Suprapubic skin (tissue), 4 donors: ENCODE measurements at places on chromosomes 6 and 20. TPM values are rescaled to one million over a fixed set of nuclear protein-coding genes. Genes with fewer than 3 reads are reported as not detected.

DNA sequence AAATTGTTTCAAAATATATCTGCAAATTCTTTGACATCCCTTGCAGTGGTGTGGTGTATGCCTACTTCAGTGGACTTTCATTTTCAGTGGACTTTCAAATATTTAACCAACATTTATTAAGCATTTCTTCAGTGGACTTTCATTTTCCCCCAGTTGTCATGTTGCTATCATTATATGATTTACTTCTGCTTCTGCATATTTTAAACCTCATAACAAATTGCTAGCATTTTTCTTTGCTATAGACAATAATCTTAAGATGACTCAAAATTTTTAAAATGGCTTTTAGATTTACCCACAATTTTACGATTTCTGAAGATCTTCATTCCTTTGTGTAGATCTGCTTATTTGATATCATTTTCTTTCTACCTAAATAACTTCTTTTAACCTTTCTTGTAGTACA is 592.7 kb upstream of the SLC35B3 start:
- DNase-seq = no peak

- DNase-seq = no peak
These were observed 6.0 kb downstream of the TMEM30A start for GRCh38 chr6:75278474-75279077.

Gene GPLD1
- 37.2 TPM for total RNA-seq

GRCh38 chr20:25573288-25574251 is 11.8 kb downstream of the NINL start:
- DNase-seq = no peak

- DNase-seq = no peak
These were observed 526.1 kb downstream of the CDH26 start for GRCh38 chr20:60484316-60484715.

Gene CST3
- 401 TPM for total RNA-seq

GRCh38 chr6:901696-902460 is 208.9 kb upstream of the EXOC2 start:
- DNase-seq = no peak

Gene TMEM151B
- total RNA-seq = not detected

Gene CST5
- not detected for total RNA-seq

DNA sequence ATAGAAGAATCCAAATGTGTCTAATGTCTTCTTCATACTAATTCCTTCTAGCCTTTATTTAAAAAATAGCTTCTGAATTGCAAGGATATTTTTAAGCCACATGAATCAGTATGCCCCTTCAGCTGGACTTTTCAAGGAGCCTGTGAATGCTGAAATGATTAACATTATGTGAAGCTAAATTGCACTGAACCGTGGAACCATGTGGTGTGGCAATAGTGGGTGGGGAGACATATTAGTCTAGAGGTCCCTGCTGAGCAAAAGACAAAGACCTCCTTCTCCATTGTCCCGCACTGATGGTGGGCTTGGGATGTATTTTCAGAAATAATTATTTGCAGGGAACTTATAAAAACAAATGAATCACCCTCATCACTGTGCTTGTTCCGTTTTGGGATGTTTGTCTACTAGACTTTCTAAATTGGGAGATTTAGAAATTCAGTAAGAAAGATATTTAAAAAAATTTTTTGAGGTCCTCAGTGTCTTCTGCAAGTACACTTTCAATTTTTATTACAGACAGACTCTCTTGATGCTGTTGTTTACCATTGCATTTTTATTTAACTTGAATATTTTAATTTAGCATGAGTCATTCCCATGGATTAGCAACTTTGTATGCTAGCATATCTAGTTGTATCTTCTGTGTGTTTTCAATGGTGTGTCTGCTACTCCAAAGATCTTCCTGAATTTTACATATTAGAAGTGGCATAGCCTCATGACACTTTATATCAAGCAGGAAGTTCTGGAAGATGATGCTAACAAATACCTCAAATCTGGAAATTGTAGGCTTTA is 238.1 kb downstream of the LAMA2 start:
- DNase-seq = no peak

GRCh38 chr6:36674942-36675341 is 3.6 kb upstream of the CDKN1A start:
- no peak for DNase-seq

- no peak for DNase-seq
These were observed 7.5 kb downstream of the DIDO1 start for GRCh38 chr20:62918831-62919230.

- no peak for DNase-seq
These were observed 759.8 kb downstream of the PTPRT start for GRCh38 chr20:42429761-42430458.

Gene TSBP1
- total RNA-seq = not detected

- DNase-seq = no peak
These were observed 56.3 kb downstream of the FOXO3 start for GRCh38 chr6:108616973-108617372.

GRCh38 chr6:161068321-161068741 is 76.8 kb downstream of the MAP3K4 start:
- DNase-seq = no peak

DNA sequence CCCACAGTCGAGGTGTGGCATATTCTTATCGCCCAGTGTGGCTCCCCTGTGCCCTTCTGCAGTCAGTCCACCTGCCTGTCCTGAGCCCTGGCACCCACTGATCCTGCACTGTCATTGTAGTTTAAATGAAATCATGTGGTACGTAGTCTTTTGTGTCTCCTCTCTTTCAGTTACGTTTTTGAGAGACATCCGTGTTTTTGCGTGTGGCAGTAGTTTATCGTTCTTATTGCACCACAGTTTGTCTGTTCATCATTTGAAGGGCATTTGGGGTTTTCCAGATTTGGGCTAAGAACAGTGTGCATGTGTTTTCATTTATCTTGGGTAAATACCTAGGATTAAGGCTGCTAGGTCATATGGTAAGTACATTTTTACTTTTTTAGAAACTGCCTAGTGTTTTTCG is 49.3 kb downstream of the SPATA2 start:
- DNase-seq = no peak

- DNase-seq = no peak
These were observed 63.3 kb downstream of the SLC16A10 start for GRCh38 chr6:111150577-111150976.

GRCh38 chr20:33554914-33555420 is 65.1 kb downstream of the CBFA2T2 start:
- DNase-seq = no peak

DNA sequence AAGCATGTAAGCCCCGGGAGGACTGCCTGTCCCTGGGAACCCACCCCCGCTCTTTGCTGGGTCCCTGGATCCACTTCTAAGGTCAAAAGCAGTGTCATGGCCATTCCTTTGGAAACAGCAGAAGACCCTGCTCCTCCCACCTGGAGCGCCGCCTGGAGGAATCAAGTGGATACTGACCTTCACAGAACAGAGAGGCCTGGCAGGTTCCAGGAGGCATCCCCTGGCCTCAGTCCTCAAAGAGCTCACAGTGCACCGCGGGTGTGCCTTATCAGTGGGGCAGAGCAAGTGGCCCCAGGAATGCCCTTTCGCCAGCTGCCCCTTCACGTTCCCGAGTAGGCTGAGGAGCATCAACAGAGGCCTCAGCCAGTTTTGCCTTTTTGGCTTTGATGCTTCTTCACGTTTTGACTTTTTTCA is 11.1 kb upstream of the SLC4A11 start:
- no peak for DNase-seq

DNA sequence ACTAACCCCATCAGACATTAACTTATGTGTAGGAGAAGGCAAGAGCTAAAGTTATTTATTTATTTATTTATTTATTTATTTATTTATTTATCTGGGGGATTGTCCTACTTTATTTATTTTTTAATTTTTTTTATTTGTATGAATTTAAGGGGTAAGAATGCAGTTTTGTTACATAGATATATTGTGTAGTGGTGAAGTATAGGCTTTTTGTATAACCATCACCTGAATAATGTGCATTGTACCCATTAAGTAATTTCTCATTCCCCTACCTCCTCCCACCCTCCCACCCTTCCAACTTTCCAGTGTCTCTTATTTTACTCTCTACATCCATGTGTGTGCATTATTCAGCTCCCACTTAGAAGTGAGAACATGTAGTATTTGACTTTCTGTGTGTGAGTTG is 51.6 kb downstream of the SPTLC3 start:
- DNase-seq = no peak

GRCh38 chr6:138953451-138953850 is 34.6 kb downstream of the REPS1 start:
- no peak for DNase-seq

GRCh38 chr20:22473293-22473692 is 111.1 kb downstream of the FOXA2 start:
- no peak for DNase-seq

Gene ZFP57
- not detected for total RNA-seq

Gene SGK2
- total RNA-seq = 15.0 TPM

- DNase-seq = no peak
These were observed 52.3 kb upstream of the TMEM170B start for GRCh38 chr6:11485271-11485670.

GRCh38 chr20:40540166-40540565 is 148.9 kb downstream of the MAFB start:
- DNase-seq = no peak

GRCh38 chr6:69090132-69090531 is 455.1 kb downstream of the ADGRB3 start:
- DNase-seq = no peak

Gene HSPA1L
- 1.6 TPM for total RNA-seq

Gene BPIFB2
- not detected for total RNA-seq
